ENCODE measurements at places on chromosomes 5 and 9.

DNA sequence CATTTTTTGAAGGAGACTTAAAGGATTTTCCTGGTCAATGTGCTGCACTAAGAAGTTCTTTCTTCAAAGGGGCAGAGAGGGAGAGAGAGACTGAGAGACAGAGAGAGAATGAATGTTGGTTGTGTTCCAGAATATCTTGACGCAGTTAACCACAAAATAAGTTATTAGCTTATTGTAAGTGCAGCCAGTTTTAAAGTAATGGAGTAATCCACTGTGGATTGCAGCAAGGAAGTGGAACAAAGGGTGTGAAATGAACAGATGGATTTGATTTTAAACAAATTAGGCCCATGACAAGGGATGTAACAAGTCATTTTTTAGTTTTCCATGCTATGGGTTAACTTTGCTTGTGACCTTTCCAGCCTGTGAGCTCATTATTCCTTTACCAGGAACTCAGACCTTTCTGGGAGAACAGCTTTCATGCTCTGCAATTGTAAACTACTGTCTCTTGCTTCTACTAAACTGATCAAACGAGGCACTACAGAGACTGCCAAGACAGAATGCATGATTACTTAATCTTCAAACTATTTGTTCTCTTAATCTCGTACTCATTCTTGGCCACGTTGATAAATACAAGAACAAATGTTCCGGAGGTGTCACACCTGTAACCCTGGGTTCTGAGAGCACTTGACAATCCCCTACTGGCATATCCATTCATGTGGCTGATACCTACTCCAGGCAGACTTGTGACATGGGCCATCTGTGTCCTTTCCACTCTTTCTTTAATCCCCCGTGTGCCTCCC is 131.1 kb downstream of the TLE1 start:
- peak; percentile 97 for DNase-seq

DNA sequence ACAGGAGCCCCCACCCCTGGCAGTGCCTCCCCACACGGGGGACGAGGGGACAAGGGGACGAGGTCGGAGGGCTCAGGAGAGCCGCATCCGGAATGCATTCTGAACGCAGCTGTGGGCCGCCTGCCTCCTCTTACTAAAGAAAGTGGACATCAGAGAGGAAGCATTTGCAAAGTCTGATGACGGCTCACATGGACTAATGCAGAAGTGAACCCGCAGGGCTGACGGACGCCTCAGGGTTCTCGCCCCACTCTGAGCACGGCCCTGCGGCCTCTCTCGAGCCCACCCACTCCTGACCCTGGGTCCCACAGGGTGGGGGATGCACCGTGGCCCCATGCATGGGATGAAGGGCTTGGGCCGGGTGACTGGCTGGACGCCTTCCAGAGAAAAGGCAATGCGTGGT is 5.9 kb downstream of the LPCAT1 start:
- DNase-seq = no peak

DNA sequence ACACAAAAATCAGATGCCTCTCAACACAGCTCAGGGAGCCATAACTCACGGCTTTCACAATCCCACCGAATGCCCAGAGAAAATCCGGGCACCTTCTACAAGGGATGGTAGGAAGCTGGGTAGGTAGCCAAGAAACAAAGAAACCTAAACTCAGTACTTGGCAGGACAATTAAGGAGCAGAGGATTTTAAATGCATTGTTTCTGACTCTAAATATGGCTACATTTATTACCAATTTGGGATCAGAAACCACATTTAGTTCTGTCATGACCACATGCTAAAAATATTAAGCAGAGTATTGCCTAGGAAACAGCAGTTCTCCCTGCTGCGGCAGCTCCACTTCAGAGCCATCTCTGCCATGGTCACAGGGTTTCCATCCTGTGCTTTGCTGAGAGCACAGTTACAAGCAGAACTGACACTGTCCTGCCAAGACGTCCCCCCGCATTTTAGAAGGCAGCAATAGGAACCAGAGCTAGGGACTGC is 57.5 kb downstream of the SIL1 start:
- peak; percentile 70 for DNase-seq

DNA sequence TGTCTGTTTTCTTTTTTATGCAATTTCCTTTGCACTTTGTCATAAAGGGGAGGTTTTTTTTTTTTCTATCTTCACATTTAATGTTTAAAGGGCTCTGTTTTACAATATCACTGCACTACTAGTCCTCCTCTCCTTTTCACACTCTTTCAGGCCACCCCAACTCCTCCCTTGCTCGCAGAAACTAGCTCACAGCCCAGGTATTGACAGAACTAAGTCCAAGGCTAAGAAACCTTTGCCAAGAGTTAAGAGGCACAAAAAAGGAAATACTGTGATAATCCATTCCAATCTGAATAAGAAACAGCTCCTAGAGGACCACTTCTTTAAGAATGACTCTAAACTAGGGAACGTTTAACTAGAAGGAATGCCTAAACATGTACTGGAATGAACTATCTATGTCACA is 1.1 kb upstream of the FGF10 start:
- no peak for DNase-seq

All from fibroblast of skin of right quadriceps (primary cell).